Stimulated activated naive CD4-positive, alpha-beta T cell treated with Interleukin-2 at 50 U/mL for 16 hours (primary cell): ENCODE measurements at places on chromosomes 6 and 20.
A peak's percentile ranks its signal among the peaks of the same experiment; 100 is the strongest.

GRCh38 chr6:25122001-25122400 lies 157.2 kb upstream of the CARMIL1 start:
- DNase-seq = no peak

GRCh38 chr20:25191689-25192088 lies 3.8 kb upstream of the ENTPD6 start:
- no peak for DNase-seq

DNA sequence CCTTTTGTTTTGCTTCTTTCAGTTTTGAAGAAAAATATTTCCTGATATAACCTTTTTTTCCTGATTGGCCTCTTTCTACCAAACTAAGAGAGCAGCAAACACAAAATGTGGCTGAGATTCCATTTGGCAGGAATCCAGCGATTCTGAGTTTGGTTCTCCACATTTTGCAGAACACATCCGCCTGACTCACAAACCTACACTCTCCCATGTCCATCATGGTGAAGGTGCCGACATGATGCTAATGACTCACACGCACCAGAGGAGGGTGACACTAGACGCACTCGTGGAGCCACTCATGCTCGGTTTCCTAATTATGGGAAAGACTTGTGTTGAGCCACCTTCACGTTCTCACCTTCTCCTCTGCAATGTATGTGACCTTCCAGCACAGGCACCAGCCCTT lies 45.9 kb upstream of the DUSP22 start:
- DNase-seq = no peak

- peak; percentile 81 for DNase-seq
These were observed at the start of gene GMEB2 for GRCh38 chr20:63626424-63627128. Gene GMEB2, minus strand, starts transcription at chr20:63627101. Its CDS starts 7,704 bp downstream, at chr20:63619397.

GRCh38 chr20:57180954-57181353 lies 85.5 kb downstream of the BMP7 start:
- no peak for DNase-seq

DNA sequence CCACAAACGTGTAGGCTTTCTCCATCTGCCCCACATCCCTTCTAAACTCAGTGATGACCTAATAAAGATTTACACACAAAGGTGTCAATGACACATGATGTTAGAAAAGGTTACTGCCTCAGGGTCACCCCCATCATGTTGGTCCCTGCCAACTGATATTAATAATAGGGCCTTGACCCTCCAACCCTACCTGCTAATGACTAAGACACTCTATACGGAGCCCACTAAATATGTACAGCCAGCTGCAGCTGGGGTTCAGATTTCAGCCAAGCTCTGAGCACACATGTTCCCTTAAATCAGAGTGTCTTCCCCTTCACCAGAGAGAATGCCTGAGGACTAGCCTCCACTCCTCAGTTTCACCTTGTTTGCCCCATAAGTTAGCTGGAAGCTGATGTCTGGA lies 67.4 kb upstream of the SNRPB2 start:
- DNase-seq = no peak

DNA sequence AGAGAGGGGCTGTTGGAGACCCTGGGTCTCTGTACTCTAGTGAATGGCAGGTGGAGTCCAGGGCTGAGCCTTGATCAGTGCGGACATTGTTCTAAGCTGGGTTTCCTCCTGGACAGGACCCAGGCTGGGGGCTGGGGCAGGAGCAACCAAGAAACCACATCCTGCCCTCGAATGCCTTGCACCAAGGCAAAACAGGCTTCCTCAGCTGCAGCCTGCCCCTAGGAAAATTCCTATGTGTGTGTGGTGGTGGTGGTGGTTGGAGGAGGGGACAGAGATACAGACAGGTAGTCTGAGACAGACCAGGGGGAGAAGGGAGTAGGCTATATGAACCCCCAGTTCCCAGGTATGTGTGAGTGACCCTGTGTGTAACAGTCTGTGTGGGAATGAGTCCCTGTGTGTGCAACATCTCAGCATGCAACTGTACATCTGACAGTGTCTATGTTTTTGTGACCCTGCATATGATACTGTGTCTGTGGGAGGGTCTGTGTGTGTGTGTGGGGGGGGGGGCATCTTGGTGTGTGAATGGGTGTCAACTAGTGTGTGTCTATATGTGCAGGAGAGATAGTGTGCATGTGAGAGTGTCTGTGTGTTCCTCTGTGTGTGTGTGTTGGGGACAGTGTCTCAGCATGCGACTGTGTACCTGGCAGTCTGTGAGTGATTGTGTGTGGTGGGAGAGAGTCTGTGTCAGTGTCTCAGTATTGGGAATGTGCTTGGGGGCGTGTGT lies 3.0 kb downstream of the GLP1R start:
- DNase-seq = no peak

DNA sequence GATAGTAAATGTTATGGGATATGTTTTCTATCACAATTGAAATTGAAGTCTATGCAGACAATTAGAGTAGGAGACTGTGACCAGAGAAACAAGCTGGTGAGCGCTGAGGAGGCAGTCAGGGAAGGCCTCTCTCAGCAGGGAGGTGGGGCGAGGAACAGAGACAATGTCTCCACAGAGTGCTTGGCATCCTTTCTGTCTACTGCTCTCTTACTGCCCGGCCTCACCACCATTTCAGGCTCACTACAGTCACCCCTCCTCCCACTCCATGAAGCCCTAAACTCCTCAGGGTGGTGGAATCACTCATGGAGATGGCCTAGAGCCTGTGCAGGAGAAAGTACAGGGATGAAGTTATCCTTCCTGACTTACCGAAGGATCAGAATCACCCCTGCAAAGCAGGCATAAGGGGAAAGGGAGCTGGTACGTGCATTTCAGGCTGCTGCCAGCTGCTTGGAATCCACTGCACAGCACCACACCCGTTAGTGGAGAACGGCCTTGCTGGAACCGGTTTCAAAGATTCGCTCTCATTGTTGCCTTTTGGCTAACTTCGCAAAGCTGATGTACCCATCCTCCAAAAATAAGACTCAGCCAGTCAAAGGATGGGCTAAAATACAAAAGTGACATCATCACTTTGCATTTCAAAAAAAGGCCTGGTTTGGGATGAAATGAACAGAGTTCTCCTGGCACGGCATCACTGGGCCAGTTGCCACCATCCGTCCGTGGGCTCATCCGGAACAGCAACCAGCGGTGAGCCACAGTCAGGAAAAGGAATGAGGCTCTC lies 67.3 kb downstream of the SLC22A23 start:
- DNase-seq = no peak

GRCh38 chr20:2005359-2005758 lies 11.5 kb upstream of the PDYN start:
- no peak for DNase-seq

GRCh38 chr6:170085475-170086401 lies 205.1 kb downstream of the DLL1 start:
- DNase-seq = no peak

DNA sequence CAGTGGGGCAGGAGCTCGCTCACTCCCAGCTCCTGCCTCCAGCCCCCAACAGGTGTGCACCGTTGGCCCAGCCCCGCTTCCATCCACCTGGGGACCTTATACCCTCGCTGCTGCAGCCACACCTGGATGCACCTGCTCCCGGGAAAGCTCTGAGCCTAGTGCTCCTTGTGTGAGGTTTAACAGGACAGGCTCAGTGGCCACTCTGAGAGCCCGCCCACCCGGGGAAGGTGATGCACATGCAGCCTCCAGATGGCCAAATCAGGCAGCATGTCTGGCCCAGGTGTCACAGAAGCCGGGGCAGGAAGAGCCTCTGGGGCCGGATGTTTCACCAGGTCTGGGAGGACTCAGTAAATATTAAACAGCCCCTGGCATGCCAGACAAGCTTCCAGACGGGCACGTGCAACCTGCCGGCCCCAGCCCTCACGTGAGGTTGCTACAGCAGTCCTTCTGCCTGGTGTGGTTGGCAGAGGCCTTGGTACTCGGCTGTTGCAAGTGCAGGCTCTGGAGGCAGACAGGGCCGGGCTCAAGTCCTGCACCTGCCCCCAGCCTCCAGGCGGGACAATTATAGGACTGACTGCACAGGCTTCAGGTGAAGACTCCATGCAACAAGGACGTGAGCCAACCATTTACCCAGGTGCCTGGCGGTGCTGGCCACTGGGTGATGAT lies 66.9 kb downstream of the RIPOR3 start:
- no peak for DNase-seq

GRCh38 chr20:49286689-49287551 lies 9.1 kb upstream of the ZNFX1 start:
- no peak for DNase-seq

DNA sequence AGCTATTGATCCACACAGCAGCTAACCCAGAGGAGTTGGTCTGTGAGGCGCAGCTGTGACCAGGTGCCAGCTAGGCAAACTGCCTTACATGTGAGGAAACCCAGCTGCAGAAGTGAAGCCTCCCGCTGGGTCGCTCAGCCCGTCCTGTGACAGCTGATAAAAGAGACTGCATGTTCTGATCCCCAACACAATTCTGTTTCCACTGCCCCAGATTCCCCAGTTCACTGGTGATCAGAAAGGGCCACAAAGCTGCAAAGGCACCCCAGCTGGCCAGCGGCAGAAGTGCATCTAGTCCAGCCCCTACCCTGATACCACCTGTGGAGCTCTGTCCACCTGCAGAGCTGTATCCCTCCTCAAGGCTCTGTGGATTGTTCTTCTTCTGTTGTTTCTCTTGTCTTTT lies 64.5 kb downstream of the CTNNBL1 start:
- no peak for DNase-seq

GRCh38 chr20:43662943-43663655 lies 3.8 kb upstream of the MYBL2 start:
- DNase-seq = no peak

DNA sequence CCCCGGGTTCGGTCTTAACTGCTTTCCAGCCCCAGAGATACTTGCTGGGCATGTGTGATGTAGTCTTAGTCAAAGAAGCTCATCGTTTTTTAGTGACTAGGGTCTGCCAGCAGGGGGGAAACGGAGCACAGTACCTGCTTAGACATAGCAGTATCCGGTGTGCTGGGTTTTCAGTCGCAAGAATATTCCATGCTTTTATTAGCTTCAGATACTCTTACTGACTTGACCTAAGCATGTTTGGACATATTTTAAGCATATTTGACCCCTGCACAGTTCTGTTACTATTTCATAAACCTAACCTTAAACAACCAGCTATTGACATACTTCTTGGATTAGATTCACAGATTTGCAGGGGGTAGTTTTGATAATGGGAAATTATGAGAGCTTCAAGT lies 3.0 kb downstream of the E2F3 start:
- DNase-seq = peak; percentile 58

DNA sequence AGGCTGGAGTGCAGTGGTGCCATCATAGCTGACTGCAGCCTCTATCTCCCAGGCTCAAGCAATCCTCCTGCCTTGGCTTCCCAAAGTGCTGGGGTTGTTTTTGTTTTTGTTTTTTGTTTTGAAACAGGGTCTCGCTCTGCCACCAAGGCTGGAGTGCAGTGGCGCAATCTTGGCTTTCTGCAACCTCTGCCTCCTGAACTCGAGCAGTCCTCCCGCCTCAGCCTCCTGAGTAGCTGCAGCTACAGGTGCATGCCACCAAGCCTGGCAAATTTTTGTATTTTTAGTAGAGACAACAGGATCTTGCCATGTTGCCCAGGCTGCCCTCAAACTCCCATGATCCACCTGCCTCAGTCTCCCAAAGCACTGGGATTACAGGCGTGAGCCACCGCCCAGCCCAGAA lies 4.2 kb downstream of the C6orf132 start:
- DNase-seq = no peak

GRCh38 chr6:78484198-78485064 lies 382.9 kb upstream of the IRAK1BP1 start:
- no peak for DNase-seq

GRCh38 chr6:158703111-158703836 lies 53.4 kb downstream of the SYTL3 start:
- DNase-seq = no peak

GRCh38 chr6:110581679-110582078 lies 105.3 kb upstream of the SLC22A16 start:
- DNase-seq = no peak

DNA sequence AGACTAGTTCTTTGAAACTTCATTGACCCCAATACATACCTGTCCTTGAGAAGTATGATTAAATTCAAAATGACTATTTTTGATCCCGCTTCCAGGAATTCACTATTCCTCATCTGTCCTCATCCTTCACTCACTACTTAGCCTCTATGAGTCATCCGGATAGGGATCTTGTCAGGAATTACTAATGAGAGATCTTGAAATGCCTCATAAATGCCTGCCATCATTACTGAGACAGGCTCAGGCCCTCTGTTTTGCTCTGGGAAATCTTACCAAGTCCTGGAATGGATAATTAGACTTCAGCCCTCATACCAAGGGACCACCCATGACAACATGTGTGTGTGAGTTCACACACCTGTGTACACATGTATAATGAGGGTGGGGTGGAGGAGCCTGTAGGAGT lies 2.8 kb upstream of the CYP24A1 start:
- no peak for DNase-seq

- no peak for DNase-seq
These were observed 271.3 kb downstream of the KHDC1L start for GRCh38 chr6:72953971-72954381.

DNA sequence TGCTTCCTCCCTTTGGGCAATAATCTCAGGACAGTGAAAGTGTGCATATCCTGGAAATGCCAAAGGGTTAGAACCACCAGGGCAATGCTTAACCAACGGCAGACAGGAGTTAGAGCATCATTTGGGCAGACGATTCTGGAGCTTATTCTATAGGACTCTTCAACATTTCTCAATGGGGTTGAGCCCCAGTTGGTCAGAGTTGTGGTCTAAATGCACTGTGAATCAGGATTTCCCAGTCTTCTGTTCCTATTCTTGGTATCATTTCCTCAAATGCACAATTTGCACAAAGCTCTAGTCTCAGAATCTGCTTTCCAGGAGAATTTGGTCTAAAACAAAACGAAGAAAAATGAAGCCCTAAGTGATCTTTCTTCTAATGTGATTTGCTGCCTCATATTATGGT lies 389.6 kb upstream of the JAG1 start:
- no peak for DNase-seq

DNA sequence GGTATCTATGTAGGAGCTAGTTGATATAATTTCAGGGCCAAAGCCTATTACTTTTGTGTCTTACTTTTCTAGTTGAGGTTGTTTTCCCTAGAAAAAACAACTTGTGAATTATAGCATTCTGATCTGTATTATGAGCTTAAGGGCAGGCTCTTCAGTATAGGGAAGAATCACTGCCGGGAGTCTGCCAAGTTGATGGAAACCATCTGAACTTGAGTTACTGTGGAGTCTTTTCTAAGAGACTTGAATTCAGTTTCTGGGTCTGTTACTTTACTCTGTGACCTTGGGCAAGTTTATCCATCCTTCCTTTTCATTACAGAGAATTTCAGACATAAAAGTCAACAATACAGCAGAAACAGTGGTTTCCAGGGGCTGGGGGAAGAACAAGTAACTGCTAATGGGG lies 2.1 kb upstream of the CASS4 start:
- DNase-seq = no peak
